ENCODE measurements at places on chromosomes 13 and 19.

DNA sequence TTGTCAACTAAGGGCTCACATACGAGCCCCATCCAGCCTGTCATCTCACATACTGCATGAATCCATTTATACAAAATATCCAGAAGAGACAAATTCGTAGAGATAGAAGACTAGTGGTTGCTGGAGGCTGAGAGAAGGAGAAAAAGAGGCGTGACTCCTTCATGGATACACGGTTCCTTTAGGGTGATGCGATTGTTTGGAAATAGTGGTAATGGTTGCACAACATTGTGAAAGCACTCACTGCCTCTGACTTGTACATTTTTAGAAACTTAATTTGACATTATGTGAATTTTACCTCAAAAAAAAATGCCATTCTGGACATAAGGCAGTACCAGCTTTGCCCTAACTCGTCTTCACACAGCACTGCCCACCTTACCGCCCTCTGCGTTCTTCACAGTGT, 27.3 kb downstream of the IGFL1 start:
- DNase-seq, result no peak

- DNase-seq, result no peak
Observed at GRCh38 chr13:33073338-33073737, 57.1 kb downstream of the KL start.

DNA sequence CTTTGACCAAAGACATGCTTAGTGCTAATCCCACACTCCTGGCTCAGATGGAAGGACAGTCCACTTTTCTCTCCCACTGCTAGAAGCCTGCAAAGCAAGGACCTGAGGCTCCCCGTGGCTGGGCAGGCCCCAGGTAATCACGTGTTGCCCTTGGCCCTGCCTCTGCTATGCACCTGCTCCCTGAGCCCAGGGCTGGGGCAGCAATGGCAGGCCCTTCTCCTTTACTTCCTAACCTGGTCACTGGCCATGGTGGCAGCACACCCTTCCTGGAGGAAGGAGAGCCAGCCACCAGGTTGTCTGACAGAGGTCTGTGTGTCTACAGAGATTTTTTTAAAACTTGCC, 27.9 kb upstream of the ZNF492 start:
- DNase-seq, result no peak

- DNase-seq, result no peak
Observed at GRCh38 chr13:24713022-24713421, 32.8 kb downstream of the ATP12A start.

GRCh38 chr13:73547239-73547638, 488.4 kb downstream of the KLF5 start:
- no peak for DNase-seq

DNA sequence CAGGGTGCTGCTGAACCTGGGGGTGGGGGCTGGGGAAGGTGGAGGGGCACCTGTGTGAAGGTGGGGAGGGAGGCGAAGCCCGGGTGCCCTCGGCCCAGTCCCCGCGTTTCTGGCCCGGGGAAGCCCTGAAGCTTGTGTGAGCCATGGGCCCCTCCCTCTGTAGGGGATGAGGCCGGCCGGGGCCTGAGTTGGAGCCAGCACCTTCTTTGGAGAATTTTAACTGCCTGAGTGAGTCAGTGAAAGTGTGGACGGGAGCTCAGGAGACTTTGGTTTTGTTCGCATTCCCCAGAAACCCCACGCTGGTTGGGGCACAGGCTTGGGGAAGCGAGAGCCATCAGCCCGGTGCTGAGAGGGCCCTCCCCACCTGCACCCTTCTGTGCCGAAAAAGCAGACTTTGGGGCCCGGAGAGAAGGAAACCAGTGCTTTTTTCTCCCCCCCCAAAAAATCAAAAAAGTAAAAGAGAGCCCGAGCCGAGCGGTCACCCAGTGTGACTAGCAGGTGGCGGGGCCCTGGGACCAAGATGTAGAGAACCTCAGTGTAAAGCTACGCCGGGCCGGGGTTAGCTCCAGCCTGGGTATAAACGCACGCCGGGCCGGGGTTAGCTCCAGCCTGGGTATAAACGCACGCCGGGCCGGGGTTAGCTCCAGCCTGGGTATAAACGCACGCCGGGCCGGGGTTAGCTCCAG, 45.1 kb downstream of the TMEM255B start:
- no peak for DNase-seq

GRCh38 chr19:30064771-30065494, 122.9 kb downstream of the URI1 start:
- DNase-seq, result no peak

DNA sequence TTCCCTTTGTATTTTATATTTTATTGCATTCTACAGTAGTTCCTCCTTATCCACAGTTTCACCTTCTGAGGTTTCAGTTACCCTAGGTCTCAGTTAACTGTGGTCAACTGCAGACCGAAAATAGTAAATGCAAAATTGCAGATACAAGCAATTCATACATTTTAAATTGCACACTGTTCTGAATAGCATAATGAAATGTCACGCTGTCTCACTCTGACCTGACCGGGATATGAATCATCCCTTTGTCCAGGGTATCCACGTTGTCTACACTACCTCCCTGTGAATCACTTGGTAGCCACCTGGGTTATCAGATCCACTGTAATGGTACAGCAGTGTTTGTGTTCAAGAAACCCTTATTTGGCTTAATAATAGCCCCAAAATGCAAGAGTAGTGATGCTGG, 325.0 kb downstream of the DNAJC15 start:
- DNase-seq, result no peak

DNA sequence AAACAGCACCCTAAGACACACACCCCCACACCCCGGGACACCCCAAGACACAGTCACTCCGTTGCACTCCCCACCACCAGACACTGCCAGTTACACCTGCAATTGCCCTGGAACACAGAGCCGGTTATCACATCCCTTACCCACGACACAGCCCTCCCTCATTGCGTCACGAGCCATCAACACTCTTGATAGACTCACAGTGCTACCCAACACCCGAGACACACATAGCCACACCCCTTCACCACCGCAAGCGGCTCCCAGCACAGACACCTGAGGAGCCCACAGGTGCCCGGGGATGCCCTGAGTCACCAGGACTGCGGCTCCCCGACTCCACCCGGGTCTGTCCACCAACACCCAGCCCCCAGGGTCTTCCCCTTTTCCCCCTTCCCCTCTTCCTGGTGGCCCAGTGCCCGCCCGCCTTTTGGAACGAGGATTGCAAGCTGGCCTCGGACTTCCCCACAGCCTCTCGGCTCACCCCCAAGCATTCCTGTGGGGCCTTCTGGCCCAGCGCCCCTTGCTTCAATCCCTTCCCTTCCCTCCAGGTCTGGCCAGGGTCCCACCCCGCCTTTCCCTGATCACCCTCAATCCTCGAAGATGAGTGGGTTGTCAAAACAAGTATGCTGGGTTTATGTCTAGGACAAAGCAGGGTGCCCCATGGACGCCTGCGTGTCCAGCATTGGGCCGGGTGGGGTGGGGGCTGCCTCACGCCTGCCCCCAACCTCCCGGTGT, 1.7 kb upstream of the PTGER1 start:
- DNase-seq, result no peak

- DNase-seq, result no peak
Observed at GRCh38 chr19:35879770-35880317, 11.5 kb downstream of the APLP1 start.

DNA sequence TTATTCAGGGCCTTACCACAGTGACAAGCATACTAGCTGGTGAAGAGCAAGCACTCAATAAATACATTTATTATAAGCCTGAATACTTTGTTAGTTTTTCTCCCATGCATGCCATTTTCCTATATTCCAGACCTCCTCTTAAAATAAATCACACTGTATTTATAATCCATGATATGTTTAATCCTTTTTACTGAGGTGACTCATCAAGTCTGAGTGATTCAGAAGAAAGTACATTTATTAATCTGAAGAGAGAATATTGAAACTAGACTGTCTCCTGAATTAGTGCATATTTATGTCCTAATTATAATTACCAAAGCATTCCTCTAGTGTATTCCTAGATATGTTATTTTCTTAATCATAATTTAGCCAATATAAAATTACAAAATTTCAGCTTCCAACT, 323.3 kb downstream of the NALCN start:
- no peak for DNase-seq

DNA sequence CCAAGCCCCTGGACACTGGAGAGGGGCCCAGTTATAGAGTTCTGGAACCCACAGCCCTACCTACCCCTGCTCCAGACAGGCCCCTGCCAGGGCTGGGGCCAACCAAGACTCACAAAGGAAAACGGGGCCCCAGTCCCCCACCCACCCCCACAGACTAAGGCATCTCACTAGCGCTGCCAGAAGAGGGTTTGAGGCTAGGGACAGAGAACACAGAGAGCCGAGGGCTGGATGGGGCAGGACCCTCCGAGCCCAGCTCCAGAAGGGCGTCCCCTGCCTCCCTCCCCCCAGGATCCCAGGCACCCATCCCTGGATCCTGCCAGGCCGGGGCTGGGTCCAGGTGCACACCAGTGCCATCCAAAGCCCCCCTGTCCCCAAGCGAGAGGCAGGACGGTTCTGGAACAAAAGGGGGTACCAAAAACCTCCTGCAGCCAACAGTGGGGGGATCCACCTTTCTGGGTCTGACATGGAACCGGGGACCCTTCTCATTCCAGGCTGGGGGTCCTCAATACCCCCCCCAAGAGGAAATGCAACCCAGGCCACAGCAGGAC, 4.4 kb upstream of the REXO1 start:
- no peak for DNase-seq

DNA sequence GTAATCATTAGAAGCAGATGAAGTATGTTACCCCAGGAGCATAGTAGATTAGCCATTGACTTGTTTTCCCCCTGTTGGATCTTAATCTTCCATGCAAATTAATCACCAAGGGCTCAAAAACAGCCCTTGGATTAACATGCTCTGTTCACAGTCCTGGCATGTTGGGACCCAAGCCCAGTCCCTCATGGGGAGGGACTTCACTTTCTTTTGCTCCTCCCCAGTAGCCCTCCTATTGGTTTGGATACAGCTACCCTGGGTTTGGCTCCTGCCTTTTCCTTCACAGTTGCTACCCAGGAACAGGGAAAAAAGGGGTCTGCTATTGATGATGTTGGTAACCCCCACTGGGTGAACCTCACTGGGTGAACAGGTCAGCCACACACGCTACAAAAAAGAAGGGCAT, 16.9 kb upstream of the PARP4 start:
- no peak for DNase-seq

- DNase-seq, result no peak
Observed at GRCh38 chr13:77389625-77390000, 62.7 kb upstream of the MYCBP2 start.

GRCh38 chr19:11159598-11160439, 4.2 kb upstream of the SPC24 start:
- no peak for DNase-seq

GRCh38 chr13:40126306-40127085, 471.0 kb downstream of the COG6 start:
- no peak for DNase-seq

GRCh38 chr19:7391218-7391670, 42.5 kb downstream of the ARHGEF18 start:
- no peak for DNase-seq

- DNase-seq, result no peak
Observed at GRCh38 chr13:78078168-78078567, 159.5 kb upstream of the EDNRB start.

DNA sequence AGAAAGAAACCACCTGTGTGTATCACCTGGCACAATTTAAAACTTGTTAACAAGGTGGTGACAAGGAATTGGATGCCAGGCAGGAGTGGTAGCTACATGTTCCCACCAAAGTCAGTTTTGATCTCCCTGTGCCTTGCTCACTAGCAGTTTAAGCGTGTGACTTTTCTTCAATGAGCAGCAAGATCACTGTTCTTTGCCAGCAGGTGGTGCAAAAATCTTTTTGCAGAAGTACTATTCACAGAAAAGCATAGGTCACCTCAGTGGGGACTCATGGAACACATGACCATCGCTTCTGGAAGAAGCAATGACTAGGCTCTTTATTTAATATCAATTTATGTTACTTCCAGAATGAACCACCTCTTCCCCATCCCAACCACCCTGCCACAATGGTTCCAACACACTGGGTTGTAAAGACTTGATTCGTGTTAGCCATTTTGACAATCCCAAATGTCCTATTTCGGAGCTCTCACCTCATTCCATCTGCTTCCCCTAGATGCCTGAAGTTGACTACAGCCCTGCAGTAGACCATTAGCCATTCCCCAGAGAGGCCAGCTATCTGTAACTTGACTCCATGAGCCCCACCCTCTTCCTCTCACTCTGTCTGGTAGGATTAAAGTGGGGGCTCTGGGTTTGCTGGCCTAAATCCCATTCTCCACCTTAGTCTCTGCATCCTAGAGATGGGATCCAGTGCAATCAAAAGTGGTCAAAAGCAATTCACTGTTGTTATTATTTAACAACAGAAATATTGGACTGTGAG, 59.1 kb upstream of the TNFRSF19 start:
- DNase-seq, result no peak

- no peak for DNase-seq
Observed at GRCh38 chr13:111561091-111561781, 240.8 kb downstream of the TEX29 start.

- no peak for DNase-seq
Observed at GRCh38 chr13:46778890-46779289, 18.1 kb downstream of the ESD start.

GRCh38 chr19:20254121-20254520, 87.1 kb downstream of the ZNF486 start:
- DNase-seq, result no peak

DNA sequence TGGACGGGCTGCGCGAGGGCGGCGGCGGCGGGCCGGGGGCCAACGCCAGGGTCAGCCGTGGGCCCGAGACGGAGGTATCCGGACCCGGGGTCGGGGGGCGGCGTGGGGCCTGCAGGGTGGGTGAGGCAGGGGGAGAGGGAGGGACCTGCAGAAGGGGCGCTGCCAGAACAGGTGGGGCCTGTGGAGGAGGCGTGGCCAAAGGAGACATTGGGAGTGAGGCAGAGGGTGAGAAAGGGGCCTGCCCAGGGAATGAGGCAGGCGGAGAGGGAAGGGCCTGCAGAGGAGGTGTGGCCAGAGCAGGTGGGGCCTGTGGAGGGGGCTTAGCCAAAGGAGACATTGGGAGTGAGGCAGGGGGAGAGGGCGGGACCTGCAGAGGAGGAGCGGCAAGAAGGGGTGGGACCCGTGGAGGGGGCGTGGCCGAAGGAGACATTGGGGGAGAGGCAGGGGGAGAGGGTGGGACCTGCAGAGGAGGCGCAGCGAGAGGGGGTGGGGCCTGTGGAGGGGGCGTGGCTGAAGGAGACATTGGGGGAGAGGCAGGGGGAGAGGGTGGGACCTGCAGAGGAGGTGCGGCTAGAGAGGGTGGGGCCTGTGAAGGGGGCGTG, 4.2 kb downstream of the PRR36 start:
- no peak for DNase-seq

DNA sequence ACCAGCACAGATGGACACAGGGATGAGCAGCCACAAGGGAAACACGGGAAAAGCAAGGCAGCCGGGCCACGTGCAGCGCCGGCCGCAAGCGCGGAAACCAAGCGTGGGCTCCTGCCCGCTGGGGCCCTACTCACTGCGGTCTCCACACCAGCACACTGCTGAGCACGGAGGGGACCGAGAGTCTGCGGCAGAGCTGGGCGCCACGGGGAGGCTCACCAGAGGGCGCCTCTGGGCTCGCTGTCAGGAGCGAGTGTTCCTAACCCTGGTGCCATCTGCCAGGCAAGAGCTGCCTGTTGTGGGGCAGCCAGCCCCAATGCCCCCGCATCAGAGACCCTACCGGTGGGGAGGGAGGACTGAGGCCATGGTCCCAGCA, 26.5 kb downstream of the MPND start:
- DNase-seq, result no peak

GRCh38 chr19:47322058-47322457, 9.9 kb upstream of the C5AR2 start:
- no peak for DNase-seq
